ENCODE measurements at places on chromosomes 1 and 21. TPM values are rescaled to one million over a fixed set of nuclear protein-coding genes. Genes with fewer than 3 reads are reported as not detected.

DNA sequence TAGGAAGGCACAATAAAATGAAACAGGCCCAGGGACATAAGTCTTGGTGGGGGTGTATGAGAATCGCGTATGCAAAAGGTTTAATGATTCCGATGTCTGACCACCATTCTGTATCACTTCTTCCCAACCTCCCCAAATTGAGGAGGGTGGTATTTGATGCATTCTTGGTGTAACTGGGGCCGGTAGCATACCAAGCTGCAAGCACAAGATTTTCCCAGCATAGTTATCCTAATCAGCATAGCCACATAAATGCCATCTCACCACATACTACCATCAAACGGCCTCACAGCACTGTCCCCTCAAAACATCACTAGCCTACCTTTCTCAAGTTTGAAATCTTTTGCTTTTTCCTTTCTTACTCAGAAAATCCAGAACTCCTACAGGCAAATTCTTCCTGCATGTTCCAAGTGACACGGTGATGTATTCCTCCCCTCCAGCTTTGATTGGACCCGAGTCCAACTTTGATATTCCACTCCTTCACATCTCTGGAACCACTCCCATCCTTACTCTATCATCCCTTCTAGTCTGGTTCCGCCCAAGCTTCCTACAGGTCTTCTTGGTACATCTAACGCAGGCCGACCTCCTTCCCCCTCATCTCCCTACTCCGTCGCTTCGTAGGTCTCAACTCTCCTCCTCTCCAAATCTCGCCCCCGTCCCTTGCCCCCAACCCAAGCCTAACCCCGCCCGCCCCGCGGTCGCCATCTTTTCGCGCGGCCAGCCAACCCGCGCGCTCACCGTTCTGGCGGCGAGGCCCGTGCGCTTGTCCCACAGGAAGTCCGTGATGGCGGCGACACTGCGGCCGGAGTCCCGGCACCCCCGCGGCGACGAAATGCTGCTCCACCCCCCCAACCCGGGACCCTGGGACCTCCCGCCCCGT is 600 bp downstream of the CLK2 start:
- DNase-seq: no peak

DNA sequence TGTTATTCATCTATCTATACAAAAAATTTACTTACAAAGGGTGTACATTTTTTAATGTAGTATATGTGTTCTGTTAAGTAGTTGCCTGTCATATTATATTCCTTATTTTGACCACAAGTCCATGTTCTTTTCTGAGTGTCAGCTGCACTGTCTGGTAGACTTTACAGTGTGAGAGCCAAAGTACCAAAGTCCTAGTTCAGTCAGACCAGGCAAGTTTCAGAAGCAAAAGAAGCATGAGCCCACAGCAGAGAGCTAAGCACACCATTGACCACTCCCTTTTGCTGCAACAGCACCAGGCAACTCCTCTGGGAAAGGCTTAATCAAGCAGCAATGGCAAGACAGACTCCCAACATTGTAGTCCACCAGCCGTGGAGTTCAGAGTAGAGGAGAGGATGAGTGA is 631.9 kb upstream of the PKN2 start:
- DNase-seq: no peak

GRCh38 chr1:147334292-147334691 is 91.8 kb downstream of the CHD1L start:
- no peak for DNase-seq

- no peak for DNase-seq
Measured at GRCh38 chr21:17738176-17738953, 80.8 kb downstream of the C21orf91 start.

DNA sequence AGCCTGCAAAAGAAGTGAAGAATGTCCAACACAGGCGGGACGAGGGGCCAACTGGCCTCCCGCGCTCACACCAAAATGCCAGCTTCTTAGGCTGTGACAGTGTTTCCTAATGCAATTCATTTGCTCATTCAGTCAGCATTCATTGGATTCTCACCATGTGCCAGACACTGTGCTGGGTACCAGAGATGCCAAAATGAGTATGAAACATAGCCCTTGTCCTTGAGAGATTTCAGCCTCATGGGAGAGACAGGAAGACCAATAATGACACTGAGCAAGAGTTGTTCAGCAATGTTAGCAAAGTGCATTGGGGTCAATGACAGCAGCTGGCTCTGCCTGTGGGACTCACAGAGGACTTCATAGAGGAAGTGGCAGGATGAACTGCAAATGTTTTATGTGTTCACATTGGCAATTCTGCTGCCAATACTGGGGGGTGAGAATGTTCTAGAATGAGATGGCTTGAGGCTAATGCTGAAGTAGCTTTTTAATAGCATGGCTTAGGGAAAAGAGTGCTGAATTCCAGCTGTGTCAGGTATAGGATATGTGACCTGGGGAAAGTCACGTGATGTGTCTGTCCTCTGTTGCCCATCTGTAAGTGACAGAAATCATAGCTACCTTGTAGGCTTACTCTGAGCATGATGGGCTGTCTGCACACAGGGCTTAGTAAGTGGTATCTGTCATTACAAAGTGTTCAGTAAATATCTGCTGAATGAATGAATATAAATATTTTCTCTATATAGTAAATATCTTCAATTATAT is 58.3 kb upstream of the KIF26B start:
- no peak for DNase-seq

PALMD gene
- 107 TPM for polyA plus RNA-seq

LENEP gene
- polyA plus RNA-seq: not detected
